ENCODE measurements at places on chromosomes 13 and 19.

- no peak for DNase-seq
Observed at GRCh38 chr19:55457683-55458457, 3.6 kb downstream of the ISOC2 start.

GRCh38 chr19:10815007-10815536 lies 20.9 kb downstream of the TMED1 start:
- DNase-seq: no peak

DNA sequence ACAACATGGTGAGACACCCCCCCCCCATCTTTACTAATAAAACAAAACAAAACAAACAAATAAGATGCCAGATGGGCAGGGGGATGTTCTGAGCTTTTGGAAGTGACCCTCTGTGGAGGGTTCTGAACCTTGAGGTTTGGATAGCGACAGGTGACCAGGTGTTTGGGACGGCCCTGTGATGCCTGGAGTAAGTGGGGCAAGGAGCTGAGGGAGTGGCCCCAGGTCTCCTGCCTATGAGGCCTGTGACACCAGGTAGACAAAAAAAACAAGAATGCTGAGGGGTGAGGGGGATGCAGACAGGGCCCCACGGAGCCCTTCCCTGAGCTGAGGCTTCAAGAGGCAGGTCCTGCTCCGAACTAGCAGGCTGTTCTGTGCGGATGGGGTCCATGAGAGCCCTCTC lies 9.2 kb downstream of the ADGRE2 start:
- DNase-seq: no peak

- no peak for DNase-seq
Observed at GRCh38 chr19:293436-294110, 2.4 kb upstream of the PLPP2 start.

DNA sequence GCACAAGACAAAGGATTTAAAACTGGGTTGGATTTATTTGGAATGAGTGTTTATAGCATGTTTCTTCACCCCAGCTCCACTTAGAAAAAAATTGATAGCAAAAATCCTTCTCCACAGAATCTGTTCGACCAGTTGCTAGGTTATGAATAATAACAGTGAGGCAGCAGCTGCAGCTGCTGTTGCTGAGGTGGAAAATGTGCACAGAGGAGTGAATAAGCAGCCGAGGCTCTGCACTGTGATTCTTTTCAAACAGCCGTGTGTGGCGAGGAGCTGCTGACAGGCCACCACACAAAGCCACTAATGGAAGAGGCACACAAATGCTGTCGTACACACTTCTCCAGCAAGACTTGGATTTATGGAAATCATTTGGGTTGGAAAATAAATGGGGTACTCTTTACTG lies 6.4 kb upstream of the RASL11A start:
- no peak for DNase-seq

- DNase-seq: no peak
Observed at GRCh38 chr19:5251096-5252065, 89.2 kb downstream of the PTPRS start.

GRCh38 chr19:8641908-8642547 lies 11.6 kb downstream of the NFILZ start:
- no peak for DNase-seq

DNA sequence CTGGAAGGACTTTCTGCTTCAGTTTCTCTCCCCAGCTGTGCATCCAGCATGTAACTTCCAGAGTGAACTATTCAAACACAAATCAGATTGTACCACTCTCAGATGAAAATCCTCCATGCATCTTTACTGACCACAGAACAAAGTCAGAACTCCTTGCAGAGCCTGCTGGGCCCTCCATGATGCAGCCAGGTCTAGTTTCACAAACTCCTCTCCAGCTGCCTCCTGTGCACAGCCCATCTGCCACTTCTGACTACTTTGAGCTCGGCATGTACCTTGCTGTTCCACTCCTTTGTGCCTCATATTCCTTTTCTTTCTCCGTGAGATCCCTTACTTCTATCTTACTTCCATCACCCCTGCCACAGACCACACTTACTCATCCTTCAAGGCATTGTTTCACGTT lies 31.4 kb downstream of the NALCN start:
- no peak for DNase-seq

DNA sequence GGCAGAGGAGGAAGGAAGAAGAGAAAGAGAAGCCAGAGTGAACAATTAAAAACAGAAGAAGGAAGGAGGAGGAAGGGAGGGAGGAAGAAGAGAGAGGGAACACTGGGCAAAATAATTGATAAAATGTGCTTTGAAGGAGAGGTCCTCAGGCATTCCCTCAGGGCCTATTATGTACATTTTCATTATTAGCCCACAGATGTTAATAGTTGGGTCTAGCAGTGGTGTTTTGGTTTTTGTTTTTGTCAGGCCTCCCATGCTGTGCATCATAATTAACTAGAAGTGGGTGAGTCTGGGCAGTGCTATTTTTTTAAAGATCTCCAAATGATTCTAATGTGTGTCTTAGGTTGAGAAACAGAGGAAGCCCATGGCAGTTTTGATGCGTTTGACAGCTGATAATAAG lies 178.1 kb downstream of the TDRD3 start:
- no peak for DNase-seq

DNA sequence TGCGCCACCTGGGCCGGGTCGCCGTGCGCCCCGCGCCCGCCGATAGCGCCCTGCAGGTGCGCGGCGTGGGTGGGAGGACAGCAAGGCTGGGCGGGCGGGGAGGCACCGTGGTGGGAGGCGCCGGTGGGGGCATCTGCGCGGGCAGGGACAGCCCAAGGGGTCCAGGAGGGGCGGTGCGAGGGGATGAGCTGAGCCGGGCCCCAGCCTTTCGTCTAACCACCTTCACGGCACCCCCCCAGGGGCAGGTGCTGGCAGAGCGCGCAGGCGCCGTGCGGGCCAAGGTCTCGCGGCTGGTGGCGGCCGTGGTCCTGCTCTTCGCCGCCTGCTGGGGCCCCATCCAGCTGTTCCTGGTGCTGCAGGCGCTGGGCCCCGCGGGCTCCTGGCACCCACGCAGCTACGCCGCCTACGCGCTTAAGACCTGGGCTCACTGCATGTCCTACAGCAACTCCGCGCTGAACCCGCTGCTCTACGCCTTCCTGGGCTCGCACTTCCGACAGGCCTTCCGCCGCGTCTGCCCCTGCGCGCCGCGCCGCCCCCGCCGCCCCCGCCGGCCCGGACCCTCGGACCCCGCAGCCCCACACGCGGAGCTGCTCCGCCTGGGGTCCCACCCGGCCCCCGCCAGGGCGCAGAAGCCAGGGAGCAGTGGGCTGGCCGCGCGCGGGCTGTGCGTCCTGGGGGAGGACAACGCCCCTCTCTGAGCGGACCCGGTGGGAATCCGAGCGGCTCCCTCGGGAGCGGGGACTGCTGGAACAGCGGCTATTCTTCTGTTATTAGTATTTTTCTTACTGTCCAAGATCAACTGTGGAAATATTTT lies 3.1 kb downstream of the KISS1R start:
- DNase-seq: no peak

DNA sequence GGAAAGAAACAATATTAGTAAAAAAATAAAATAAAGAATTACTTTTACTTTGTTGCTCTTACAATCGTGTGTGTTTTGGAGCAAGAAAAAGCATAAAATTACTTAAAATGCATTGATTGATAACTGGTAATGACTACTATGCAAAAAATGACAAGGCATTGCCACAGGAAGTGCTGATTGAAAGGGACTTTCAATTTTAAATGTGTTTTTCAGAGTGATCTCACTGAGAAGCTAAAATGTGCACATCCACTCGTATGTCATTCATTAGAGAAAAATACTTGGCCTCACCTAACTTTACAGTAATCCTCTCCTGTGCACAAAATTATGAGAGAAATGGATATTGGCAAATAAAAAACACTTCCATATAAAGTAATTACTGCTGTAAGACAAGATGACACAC lies 934.9 kb downstream of the SLITRK6 start:
- no peak for DNase-seq

DNA sequence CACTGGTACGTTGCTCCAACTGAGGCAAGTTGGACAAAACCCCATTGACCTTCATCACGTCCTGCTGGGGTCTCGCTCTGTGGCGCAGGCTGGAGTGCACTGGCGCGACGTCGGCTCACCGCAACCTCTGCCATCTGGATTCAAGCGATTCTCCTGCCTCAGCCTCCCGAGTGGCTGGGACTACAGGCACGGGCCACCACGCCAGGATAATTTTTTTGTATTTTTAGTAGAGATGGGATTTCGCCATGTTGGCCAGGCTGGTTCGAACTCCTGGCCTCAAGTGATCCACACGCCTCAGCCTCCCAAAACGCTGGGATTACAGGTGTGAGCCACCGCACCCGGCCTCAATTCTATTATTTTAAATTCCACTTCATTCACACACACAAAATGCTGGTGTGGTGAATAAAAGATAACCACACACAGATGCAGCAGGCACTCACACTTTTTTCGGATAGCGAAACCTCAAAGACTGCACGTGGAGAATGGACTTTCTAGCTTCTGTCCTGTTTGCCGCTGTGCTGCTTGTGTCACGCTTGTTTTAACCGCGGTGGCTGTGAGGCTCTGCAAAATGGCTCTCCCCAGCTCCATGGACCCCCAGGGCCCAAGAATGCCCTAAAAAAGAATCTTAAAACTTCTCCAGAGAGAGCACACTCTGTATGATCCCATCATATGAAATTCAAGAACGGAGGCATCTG lies 58.4 kb downstream of the COL4A1 start:
- no peak for DNase-seq

DNA sequence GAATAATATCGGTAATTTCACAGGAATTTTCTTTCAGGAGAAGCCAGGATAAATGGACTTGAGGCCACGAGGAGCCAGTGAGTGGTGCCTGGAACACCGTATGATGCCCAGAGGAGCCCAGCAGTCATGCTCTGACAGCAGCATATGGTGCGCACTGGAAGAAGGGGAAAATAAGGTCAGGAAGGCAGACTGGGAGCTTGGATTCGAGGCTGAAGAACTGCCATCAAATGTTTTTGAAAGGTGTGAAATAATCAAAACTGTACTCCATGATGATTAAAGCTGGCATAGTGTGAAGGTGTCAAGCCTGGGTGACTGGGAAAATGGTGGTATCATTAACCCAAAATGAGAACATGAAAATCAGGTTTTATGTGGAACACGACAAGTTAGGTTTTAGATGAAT lies 374.2 kb downstream of the DIAPH3 start:
- no peak for DNase-seq

DNA sequence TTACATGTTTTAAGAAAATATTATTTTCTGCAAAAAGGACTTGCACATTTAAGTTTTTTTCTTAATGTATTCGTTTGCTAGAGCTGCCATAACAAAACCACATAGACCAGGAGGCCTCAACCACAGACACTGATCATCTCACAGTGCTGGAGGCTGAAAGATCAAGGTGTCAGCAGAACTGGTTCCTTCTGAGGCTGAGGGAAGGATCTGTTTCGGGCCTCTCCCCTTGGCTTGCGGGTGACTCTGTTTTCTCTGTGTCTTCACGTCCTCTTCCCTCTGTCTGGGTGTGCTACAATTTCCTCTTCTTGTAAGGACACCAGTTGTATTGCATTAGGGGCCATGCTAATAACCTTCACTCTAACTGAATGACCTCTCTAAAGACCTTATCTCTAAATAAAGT lies 364.2 kb downstream of the IRS2 start:
- DNase-seq: no peak

DNA sequence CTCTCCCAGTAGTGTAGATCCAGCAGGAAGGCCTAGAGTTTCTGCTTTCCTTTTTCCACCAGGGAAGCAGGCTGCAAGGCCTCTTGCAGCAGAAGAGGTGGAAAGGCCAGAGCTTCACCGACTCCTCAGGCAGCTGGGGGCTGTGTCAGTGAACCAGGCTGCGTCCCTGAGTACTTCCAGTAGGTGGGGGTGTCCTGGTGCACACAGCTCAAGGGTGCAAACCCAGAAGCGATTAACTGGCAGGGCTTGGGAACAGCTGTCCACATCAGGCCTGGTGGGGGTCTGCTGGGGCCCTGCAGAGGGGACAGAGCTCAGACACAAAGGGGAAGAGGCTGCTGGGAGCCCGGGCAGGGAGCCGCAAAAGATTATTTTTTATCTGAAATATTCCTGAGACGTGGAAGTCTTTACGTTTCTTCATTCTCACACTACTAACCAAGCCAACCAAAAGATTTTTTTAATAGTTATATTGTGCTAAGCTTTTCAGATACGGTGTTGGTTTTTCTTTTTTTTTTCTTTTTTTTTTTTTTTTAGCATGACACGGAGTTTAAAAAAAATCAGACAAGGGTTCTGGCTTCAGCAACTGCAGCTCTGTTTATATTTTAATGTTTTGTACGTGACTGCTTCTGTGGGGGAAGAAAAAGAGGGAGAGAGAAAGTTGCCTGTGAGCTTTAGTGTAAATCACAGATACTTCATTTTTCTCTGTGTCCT lies 11.0 kb downstream of the TSHZ3 start:
- no peak for DNase-seq

DNA sequence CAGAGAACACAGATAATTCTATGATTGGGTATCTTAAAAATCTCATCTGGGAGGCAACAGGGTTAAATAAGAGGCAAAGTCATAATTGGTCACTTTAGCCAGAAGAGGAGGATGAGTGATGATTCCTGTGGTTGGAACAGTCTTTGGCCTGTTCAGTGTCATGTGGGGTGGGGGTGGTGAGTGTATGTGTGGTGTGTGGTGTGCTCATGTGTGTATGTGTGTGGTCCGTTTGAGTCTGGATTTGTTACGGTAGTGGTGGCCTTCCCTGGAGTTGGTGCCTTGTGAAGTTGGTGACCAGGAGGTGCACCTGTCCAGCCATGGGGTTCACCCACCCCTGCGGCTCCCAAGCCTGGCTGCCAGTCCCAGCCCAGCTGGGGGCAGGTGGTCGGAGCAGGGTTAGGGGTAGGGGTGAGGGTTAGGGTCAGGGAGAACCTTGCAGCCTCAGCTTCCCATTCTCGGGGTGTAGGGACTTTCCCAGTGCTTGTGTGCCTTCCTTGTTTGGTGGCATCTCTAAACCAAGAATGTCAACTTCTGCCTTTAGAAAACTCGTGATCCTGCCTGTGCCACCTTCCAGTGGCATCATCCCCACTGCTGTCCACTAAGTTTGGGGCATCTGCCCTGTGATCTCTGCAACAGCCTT lies 97.5 kb downstream of the RAB20 start:
- DNase-seq: no peak

DNA sequence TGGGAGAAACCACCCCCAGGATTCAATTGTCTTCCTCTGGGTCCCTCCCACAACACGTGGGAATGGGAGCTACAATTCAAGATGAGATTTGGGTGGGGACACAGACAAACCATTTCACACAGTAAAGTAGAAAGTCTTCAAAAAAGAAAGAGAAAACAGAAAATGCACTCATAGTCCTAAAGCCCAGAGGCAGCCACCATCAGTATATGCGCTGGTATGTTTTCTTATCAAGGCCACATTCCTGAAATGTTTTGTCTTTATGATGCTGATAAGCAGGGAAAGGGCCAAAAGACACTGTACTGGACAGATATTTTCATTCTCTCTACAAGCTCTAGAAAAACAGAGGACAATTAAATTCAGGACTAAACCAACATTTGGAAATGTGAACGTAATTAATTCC lies 375.8 kb upstream of the TSHZ3 start:
- DNase-seq: no peak

DNA sequence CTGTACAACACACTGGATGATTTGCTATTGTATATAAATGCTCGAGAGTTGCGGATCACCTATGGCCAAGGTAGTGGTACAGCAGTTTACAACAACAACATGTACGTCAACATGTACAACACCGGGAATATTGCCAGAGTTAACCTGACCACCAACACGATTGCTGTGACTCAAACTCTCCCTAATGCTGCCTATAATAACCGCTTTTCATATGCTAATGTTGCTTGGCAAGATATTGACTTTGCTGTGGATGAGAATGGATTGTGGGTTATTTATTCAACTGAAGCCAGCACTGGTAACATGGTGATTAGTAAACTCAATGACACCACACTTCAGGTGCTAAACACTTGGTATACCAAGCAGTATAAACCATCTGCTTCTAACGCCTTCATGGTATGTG lies 21.5 kb downstream of the OLFM4 start:
- no peak for DNase-seq
